Activated CD4-positive, CD25-positive, alpha-beta regulatory T cell treated with anti-CD3 and anti-CD28 coated beads, Interleukin-2, amount 50 U/mL, for 72 hours (primary cell): ENCODE measurements at places on chromosomes 7 and 10.

GRCh38 chr10:91287276-91287675 lies 66.8 kb downstream of the PCGF5 start:
- DNase-seq, result no peak

- no peak for DNase-seq
These were observed 34.6 kb upstream of the AOAH start for GRCh38 chr7:36758879-36759278.

- no peak for DNase-seq
These were observed 76.2 kb upstream of the KIAA1217 start for GRCh38 chr10:24132741-24133140.

DNA sequence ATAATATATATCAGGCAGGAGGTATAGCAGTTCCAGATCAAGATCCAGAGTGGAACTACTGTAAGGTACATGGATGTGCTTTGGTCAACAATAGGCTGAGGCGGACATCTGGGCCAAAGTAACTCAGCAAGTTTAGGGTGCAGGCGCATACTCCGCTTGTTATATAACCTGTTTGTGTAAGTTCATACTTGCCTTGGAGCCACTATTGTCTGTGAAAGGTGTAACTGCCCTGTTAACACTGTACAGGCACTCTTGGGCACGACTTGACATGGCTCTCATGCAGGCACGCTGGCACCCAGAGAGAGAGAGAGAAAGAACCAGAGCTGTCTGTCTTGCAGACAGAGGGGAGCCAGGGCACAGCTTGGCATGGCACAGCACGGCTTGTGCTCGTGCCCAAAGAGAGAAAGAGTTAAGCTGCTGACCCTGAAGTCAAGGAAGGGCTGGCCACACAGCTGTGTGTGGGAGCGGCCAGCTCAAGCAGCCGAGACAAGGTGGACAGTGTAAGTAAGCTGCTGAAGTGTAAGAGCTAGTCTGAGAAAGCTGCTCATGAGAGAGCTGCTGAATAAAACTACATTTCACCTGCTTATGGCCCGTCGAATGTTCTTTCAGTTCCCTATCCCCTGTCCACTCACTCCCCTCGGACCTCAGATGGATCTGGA lies 47.8 kb upstream of the KAT6B start:
- DNase-seq, result no peak

- DNase-seq, result no peak
These were observed 10.3 kb upstream of the RARRES2 start for GRCh38 chr7:150351587-150352194.

GRCh38 chr7:69927461-69927860 lies 329.2 kb downstream of the AUTS2 start:
- DNase-seq, result no peak

DNA sequence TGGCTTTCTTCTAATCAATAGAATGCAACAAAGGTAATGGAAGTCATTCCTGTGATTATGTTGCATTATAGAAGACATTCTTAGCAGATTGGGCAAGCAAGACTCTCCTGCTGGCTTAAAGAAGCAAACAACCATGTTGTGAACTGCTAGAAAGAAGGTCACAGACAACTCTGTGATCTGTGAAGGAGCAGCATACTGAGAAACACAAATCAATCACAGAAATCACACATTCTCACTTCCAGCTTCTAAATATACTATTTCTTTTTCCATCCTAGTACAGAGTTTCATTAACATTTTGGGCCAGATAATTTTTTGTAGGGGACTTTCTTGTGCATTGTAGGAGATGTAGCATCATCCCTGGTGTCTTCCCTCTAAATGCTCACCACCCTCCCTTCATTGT lies 28.0 kb upstream of the PALS2 start:
- DNase-seq, result no peak

DNA sequence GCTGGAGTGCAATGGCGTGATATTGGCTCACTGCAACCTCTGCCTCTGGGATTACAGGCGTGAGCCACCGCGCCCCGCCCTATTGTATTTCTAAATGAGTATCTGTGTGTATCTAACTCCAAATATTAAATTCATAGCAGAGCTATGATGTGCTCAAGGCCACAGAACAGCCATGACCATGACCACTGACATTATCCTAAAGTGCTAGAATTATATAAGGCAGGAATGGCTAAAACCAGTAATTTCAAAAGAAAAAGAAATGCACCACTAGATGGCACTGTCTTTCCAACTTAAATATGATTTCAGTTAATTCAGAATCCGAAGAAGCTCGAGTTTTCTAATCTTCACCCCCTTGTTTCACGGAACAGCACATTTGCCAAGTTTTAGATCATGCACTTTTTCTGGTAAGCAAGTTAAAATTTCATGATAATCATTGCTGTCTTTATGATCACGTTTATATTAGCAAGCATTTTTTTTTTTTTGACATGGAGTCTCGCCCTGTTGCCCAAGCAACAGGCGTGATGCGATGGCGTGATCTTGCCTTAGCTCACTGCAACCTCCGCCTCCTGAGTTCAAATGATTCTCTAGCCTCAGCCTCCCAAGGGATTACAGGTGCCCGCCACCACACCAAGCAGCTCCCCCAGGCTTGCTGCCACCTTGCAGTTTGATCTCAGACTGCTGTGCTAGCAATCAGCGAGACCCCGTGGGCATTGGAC lies 65.3 kb downstream of the OR13A1 start:
- DNase-seq, result no peak

DNA sequence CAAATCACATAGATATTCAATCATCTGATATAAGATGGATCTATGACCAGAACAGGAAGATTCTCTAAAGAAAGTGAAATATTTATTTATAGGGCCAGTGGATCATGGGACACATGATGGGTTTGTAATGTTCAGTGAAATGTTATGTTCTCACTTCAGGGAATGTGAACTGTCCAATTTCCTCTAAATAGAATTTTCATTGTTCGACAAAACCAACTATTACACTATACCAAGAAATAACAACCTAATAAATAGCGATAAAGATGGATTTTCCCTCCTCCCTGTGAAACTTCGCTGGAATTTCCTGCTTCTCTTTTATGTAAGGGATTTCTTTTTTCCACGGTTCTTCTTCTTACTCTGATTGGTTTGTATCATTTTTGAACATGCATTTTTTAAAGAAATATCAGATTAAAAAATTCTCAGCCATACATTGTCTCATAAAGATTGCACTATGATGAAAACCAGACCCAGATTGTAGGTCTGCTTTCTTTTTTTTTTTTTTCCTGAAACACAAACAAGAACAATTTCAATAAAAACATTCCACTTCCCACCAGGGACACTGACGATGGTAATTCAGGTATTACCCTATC lies 139.8 kb upstream of the ZEB1 start:
- no peak for DNase-seq

DNA sequence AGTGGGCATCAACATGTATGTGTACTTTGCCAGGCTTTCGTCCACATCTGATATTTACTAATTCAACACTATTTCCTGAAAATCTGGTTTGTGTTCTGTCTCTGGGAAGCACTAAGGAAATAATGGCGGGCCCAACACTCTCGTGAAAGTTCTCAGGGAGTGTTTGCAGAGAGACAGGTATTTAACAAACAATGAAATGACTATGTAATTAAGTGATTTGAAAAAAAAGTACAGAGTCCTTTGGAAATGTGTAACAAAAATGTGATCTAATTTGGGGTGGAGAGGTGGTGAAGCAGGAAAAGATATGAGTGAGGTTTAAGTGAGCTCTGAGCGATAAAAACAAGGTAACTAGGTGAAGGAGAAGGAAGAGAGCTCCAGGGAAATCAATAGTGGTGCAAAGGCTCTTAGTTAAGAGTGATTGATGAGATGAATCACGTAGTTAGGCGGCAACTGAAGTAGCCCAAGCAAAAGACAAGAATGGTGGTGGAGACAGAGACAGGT lies 95.3 kb upstream of the DNAJB12 start:
- no peak for DNase-seq

GRCh38 chr7:44279286-44279685 lies 46.1 kb downstream of the CAMK2B start:
- peak; percentile 17 for DNase-seq

- DNase-seq, result no peak
These were observed 56.5 kb downstream of the RBM17 start for GRCh38 chr10:6145166-6145987.

- DNase-seq, result no peak
These were observed 90.6 kb downstream of the CARD11 start for GRCh38 chr7:2953099-2953498.

- no peak for DNase-seq
These were observed 212.7 kb upstream of the IGFBP3 start for GRCh38 chr7:46133751-46134150.

- no peak for DNase-seq
These were observed 165.1 kb downstream of the TNS3 start for GRCh38 chr7:47416492-47417480.

DNA sequence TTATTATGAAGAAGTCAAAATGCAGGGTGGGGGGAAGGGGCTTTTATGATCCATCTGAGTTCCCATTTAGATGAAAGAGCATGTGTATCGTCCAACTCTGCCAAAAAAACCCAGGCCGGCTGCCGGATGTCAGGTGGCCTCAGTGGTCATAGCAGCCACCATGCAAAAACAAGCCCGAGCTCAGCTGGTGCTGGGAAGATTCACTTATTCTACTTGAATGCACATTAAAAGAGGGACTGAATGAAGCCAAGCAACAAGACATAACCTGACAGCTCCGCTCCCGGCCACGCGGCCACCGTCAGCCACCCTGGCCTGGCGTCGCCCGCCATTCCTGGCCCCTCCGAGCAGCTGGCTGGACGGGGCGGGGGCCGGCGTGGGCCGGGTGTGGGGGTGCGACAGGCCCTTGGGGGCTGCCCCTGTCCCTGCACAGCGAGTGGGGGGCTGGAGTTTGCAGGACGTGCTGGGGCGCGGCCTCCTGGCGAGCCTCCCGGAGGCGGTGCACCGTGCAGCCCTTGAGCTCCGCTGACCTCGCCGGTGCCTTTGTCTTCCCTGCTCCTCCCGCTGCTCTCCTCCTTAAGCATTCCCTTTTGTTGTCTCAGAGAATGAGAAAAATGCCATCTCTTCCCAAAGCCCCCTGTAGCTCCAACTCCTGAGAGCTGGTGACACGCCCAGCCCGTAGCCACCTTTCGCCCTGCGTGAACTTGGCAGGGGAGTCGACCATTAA lies 67.8 kb downstream of the EBF3 start:
- no peak for DNase-seq

GRCh38 chr7:124790645-124791044 lies 25.1 kb upstream of the GPR37 start:
- no peak for DNase-seq

- no peak for DNase-seq
These were observed 575 bp downstream of the PLPP4 start for GRCh38 chr10:120457431-120458172.

DNA sequence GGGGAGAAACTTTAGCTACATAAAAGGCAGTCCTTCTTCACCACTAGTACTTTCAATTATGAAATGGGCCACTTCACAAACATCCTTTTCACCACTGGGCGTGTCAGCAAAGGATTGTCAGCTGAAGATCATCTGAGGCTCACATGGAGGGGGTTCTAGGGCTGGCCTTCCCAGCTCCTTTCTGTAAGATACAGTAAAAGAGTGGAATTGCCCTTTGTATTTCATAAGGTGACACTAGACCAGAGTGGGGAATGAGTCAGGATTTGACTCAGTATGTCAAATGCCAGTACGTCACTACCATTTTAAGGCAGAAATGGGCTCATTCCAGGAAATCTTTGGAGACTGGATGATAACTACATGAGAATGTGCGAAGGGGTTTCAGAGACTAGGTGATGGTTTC lies 21.2 kb upstream of the BLOC1S2 start:
- no peak for DNase-seq

- no peak for DNase-seq
These were observed 124.0 kb upstream of the PTPN20 start for GRCh38 chr10:46787321-46787615.

DNA sequence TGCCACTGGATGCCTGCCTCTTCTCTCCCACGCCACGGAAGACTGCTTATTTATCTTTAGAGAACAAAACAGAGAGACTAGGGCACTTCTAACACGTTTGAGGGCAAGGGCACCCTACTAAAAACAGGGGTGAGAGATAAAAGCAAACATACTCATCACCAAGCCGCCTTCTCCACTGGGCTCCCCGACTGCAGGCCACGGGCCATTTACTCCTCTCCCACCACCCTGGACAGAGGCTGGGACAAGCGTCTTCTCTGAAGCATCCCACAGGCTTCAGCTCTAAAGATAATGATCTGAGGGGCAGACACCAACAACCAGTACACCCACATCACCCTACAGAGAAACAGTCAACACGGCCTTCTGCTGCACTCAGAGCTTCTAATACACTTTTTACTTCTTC lies 78.7 kb downstream of the CYTH3 start:
- no peak for DNase-seq

GRCh38 chr7:90225601-90226000 lies 14.1 kb downstream of the STEAP2 start:
- no peak for DNase-seq

DNA sequence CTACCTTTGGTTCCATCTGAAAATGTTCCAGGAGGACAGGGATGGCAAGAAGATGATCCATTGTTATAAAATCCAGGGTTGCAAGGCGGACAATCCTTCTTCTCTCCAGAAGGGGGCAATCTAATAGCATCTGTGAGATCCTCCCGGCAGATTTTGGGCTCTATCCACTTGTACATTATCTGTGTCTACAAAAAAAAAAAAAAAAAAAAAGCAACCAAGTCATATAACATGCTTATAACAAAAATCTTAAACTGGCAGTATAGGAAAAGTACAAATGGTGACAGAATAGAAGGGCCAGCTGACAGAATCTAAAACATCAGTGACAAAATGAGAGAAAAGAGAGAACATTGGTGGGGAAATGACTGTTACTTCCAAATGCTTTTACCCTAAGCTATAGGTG lies 132.7 kb downstream of the ELAPOR2 start:
- DNase-seq, result no peak

GRCh38 chr10:126670056-126670894 lies at the start of gene C10orf90:
C10orf90 (minus strand) TSS chr10:126670693; CDS start chr10:126670480, 213 bp downstream.
- no peak for DNase-seq
